Posterior vena cava (tissue), 2 donors: ENCODE measurements at places on chromosomes 4 and X. TPM values are rescaled to one million over a fixed set of nuclear protein-coding genes. Genes with fewer than 3 reads are reported as not detected.

SHISA3 gene
- 1.5 TPM for total RNA-seq

DDX53 gene
- total RNA-seq, result not detected

RCHY1 gene
- total RNA-seq, result 30.6 TPM

RBMX gene
- 96.8 TPM for total RNA-seq

MAGIX gene
- total RNA-seq, result 1.3 TPM

- no peak for DNase-seq
Measured at GRCh38 chr4:73676861-73677323, 56.7 kb upstream of the RASSF6 start.

DNA sequence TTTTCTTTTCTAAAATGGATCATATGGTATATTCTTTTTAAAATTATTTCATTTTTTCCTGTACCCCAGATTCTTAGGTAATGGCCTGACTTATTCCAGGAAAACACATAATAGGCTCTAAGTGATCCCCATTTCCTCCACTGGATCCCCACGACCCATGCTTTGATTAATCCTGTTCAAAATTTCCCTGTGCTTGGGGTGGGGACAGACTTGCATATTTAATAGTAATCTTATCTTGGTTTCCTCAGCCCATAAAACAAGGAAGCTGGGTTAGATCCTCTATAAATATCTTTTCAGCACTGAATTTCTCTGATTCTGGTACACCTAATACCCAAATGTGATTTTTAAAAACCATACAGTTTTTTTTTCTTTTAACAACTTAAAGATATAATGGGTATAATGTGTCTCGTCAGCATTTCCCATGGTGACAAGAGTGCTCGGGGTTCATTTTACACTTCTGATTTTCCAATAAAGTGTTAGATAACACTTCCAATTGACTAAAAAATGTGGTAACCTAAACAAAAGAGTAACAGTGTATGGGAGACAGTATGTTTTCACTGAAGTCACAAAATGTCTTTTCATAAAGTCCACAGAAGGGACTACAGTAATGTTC, 693.5 kb upstream of the TENM3 start:
- DNase-seq, result no peak

- no peak for DNase-seq
Measured at GRCh38 chr4:144557404-144557803, 88.6 kb upstream of the HHIP start.

- no peak for DNase-seq
Measured at GRCh38 chr4:81970454-81970853, 403.3 kb downstream of the HNRNPD start.

GRCh38 chrX:103776546-103776945, at the start of gene PLP1:
Gene PLP1 (plus strand): TSS chrX:103776840. CDS start chrX:103776996, 156 bp downstream.
- DNase-seq, result no peak

DNA sequence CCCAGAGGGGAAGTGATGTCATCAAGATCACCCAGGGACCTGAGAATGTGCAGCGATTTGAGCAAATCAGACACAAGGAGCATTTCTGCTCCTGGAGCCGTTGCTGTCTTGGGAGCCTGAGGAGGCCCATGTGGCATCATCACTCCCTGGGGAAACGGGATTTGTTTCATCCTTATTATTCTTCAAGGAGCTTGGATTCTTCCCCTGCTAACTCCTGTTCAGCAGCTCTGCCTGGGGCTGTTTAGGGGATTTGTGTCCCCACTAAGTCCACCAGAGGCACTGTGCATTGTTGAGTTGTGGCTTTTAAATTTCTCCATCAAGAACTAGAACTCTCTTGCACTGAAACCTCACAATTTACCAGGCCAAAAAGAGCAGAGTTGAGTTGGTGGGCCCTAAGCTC, 104.2 kb upstream of the MSX1 start:
- DNase-seq, result no peak

- DNase-seq, result no peak
Measured at GRCh38 chrX:32530802-32531403, 680.4 kb downstream of the DMD start.

GRCh38 chr4:94486372-94486801, 34.6 kb downstream of the PDLIM5 start:
- no peak for DNase-seq

DNA sequence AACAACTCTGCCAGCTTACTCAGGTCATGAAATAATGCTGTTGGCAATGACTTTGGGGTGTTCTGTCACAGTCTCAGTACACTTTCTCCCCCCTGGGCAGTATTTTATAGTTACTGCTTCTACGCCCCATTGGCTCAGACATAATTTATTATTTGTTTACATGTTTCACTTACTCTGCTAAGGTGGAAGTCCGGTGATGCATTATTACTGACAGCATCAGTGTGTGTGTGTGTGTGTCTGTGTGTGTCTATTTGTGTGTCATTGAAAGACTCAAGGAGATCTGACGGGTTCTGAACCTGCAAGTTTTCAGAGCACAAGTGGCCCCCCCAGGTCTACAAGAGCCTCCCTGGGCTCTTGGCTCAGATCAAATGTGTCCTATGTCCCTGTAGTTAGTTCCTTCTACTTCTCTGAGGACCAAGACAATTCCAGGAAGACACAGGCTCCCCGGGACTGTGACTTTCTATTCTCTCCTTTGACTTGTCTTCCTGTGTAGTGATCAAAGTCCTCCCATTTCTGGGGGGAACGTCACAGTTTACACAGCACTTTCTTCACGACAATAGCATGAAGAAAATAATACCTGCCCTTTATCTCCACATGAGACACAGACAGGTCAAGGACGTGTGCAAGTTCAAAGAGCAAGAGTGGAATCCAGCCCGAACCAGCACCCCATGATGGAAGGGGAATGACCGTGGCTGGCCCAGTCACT, 283.7 kb upstream of the GATB start:
- DNase-seq, result no peak

- DNase-seq, result no peak
Measured at GRCh38 chrX:21528076-21528475, 130.1 kb downstream of the KLHL34 start.

DNA sequence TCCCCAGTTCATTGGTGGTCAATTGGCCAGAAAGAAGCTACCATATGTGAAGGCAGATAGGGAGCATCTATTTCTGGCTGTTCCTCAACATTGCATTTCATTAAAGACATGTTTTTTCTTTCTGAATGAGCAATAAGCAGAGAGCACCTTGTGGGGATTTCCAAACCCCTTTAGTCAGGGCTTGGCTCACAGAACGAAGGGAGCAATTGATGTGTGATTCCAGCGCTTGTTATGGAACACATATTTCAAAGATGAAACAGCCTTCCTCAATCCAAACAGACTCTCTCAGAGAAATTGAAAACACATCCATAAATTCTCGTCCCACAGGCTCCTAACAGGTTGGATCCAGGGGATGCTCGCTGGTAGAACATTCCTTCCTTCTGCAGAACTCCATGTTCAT, 84.1 kb downstream of the CLCN4 start:
- no peak for DNase-seq

- DNase-seq, result no peak
Measured at GRCh38 chrX:20515841-20516461, 249.2 kb upstream of the RPS6KA3 start.

GRCh38 chr4:116070283-116070682, 956.9 kb upstream of the NDST4 start:
- DNase-seq, result no peak

- no peak for DNase-seq
Measured at GRCh38 chrX:77975755-77976154, 6.3 kb upstream of the PGAM4 start.

- DNase-seq, result no peak
Measured at GRCh38 chr4:88286897-88287296, 2.5 kb upstream of the PPM1K start.

GRCh38 chr4:139808808-139809756, 143.5 kb downstream of the MGST2 start:
- DNase-seq, result no peak

- DNase-seq, result no peak
Measured at GRCh38 chr4:102647117-102647516, 113.7 kb downstream of the MANBA start.
